ENCODE measurements at places on chromosomes 4 and X.

DNA sequence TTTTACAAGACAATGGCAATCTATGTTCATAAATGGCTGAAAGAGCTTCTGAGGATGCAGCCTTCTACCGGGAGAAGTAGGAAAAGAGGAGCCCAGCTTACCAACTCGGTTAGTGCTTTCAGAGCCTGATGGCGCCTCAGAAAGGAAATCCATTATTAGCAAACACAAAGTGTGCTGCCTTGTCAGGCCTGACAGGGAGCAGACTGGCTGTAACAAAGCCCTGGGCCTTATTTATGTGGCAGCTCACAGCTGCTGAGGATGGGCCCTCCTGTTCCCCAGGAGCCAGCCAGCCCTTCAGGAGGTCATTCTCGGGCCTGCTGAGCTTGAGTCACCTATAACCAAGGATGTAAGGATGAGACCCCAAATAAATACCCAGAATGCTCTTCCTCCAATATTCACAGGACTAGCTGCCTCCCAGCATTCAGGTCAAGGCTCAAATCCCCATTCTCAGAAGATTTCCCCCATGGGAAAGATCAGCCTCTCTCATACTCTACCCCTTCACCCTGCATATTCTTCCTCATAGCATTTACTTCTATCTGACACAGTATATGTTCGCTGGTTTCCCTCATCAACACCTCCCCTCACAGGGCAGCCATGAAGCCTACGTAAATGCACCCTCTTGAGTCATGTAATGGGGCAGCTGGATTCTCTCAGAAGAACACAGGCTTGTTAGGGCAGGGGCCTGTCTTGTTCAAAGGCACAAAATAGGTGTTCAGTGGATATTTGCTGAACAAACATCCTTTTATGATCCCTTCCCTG is 227.0 kb upstream of the RASGEF1B start:
- DNase-seq, result no peak

DNA sequence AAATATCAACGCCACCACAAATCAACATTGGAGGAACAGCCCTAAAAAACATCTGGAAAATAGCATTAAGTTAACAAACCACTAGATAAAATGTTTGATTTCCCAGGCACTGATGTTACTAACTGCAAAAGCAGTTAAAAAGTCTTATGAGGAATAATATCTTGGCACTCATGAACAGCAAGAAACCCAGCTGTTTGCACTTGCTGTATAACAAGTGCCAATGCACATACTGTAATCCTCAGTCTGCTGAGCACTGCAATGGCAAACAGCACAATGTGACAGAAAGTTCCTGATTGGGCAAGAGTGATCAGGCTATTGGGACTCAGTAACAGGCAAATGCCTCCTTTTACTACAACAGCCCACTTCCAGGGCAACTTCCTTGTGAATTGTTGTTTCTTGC is 20.8 kb upstream of the SEC24B start:
- no peak for DNase-seq

DNA sequence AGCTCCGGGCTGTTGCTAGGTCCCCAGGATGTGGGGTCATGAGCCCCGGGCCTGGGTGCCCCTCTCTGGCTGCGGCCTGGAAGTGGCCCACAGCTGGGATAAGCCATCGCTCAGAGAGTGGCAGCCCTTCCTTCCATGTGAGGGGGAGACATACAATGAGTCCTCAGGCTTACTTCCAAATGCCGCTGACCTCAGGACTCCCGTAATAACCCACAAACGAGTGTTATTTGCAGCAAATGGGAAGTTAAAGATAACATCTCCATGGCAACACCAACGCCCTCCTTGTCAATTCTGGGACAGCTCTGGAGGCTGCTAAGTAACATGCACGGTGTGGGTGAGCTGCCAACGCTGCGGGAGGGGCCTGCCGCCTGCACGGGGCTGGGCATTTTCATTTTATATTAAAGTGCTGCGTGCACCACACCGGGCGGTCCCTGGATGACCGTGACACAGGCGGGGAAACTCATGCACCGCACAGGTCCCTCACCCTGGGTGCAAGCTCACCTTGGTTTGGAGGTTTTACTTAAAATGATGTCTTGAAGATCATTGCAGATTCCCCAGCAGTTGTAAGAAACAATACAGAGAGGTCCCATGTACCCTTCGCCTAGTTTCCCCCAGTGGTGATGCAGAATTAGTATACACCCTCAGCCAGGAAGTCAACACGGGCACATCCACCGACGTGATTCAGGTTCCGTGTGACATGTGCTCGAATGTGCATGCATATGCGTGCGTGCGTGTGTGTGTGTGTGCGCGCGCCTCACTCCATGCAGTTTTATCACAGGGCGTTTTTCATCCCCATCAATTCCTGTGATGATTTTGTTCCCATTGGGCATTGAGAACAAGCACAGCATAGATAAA is 79.4 kb downstream of the ABLIM2 start:
- DNase-seq, result peak; percentile 82

DNA sequence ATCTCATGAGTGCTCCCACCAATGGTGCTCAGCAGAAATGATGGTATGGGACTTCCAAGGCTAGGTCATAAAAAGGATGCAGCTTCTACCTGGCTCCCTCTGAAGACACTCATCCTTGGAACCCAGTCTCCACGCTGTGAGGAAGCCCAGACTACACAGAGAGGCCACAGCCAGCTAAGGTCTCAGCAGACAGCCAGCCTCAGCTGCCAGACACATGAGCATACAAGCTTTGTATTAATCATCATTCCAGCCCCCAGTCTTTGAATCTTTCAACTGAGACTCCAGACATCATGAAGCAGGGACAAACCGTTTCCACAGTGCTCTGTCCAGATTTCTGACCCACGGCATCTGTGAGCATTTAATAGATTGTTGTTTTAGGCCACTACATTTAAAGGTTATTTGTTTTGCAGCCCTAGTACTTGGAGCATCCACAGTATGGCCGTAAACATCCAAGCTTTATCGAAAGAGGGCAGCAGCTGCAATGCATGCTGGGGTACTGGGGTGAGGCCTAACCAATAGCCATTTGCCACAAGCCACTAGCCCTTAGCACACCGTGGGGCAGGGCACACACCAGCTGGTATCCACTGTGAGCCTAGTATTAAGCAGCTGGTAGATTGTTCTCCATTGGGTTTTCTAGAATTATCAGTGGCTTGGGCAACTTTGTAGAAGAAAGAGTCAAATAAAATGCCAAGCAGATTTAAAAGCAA is 449.1 kb downstream of the BCOR start:
- no peak for DNase-seq

- no peak for DNase-seq
Observed at GRCh38 chrX:104335756-104336155, 81.0 kb upstream of the ESX1 start.

DNA sequence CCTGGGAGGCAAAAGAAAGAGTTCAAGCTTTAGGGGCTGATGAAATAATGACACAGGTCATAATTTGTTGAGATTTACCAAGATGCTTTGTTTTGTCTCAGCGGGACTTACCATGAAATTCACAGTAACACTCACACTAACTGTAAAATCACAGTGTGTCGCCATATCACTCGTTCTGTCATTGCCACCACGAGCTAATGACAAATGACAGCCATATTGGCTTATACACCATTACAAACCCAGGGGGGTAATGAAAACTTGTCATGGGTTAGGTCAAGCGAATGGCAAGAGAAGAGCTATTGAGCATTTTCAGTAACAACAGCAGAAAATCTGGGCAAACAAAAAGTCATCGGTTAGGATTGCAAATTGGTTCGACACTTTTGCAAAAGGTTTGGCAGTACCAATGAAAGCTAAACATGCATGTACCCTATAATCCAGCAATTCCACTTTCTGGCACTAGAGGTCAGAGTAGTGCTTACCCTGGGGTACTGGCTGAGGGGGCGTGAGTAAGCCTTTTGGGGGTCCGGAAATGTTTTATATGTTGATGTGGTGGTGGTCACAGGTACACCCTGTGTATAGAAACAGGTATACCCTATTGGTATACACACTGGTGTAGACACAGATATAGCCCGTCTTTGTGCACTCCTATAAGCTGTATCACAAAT is 83.9 kb upstream of the RAI2 start:
- no peak for DNase-seq

- DNase-seq, result no peak
Observed at GRCh38 chrX:17405225-17405969, 30.4 kb downstream of the NHS start.

DNA sequence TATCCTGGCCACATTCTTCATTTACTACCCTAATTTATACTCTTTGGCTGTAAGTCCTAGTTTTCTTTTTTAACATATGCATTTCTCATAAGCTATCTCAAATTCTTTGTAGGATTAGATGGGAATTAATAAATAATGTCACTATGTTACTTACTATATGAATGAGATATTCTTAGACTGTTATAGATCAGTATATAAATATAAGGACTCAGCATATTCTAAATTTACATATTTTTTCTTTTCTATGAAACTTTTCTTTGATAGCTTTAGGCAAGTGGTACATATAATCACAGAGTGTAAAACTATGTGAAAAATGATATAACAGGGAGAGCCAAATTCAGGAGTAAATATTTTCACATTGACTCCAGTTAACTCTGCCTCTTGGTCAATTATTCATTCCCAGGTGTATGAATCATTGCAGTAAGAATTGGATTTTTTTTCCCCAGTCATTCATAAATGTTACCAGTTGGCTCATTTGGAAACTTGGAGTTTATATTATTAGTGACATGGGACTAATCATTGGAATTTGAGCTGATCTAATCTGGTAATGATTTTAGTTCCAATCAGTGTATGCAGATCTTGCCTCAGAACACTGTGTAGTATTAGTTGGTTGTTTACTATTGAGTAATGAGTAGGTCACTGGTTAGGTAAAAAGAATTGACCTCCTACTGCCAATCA is 25.3 kb downstream of the FHIP1A start:
- no peak for DNase-seq

DNA sequence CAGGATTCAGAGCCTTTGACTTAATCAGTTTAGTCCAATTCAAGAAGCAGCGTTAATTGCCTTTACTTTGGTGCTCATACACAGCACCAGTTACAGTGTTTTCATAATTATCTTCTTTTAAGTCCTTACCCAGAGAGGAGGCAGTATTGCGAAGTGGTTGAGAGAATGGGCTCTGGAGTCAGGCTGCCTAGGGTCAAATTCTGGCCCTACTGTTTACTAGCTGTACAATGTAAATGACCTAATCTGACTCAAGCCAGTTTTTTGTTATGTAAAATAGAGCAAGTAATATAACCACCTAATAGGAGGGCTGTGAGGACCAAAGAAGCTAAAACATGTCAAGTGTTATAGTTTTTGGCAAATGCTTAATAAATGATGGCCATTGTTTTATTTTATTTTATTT is 27.6 kb downstream of the WDR44 start:
- peak; percentile 1 for DNase-seq

- no peak for DNase-seq
Observed at GRCh38 chr4:174503079-174503715, 19.1 kb downstream of the HPGD start.

DNA sequence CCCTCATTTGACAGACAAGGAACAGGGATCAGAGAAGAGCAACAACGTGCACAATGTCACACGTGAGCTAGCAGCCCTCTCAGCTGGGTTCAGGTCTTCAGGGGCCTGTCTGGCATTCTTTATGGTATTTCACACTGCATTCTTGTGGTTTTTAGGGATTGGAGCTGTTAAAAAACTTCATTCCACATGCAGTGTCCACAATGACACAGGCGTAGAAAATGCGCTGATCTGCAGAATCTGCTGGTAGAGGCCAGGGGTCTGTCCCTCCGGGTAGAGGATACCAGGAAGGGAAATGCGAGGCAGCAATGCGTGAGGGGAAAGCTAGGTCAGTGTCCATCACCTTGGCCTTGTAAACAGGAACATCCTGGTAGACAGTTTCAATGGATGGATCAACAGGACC is 36.6 kb downstream of the MAP7D3 start:
- no peak for DNase-seq

DNA sequence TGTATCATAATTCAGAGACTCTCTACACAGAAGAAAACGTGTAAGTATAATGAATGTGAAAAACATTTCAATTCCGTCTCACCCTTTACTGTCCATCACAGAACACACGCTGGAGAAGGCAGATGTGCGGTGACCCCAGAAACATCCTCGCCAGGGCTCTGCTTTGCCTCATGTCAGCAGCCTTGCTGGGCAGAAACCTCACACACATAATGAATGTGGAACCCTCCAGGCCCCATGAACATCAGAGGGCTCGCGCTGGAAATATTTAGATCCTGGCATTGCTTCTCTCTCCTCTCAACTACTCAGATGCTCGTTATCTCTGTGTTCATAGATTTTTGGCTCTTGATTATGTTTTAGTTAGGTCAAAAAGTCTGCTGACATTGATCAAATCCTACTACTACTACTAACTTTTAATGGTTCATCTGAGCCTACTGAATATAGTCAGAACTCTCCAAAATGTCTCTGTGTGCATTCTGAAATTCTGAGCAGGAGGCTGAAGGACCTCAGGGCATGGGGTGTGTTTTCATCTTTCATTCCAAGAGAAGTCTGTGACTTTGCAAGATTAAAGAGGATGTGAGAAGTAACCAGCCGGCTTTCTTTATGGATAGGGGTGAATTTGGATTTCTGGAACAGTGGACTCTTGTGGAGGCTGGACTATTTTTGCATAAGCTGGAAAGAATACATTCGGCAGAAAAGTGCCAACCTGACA is 27.0 kb downstream of the SMIM43 start:
- DNase-seq, result no peak

GRCh38 chr4:108047199-108047598 is 57.5 kb downstream of the HADH start:
- no peak for DNase-seq

DNA sequence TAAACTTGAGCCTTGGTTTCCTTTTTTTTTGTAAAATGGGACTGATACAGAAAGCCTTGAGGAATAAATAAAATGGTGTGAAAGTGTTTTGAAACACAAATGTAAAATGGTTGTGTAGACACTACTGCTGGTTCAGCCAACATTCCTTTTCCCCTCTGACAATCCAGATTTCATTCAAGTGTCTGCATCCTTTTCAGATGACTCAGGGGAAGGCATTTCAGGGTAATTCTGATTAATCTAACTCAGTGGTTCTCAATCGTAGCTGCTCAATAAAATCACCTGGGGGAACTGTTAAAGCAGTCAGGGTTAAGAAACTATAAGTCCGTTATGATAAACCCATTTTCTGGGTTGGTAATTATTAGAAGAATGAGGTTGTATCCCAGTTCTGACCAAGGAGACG is 4.6 kb downstream of the ARHGAP10 start:
- peak; percentile 84 for DNase-seq

GRCh38 chr4:72701987-72702819 is 133.2 kb upstream of the ADAMTS3 start:
- DNase-seq, result peak; percentile 75

DNA sequence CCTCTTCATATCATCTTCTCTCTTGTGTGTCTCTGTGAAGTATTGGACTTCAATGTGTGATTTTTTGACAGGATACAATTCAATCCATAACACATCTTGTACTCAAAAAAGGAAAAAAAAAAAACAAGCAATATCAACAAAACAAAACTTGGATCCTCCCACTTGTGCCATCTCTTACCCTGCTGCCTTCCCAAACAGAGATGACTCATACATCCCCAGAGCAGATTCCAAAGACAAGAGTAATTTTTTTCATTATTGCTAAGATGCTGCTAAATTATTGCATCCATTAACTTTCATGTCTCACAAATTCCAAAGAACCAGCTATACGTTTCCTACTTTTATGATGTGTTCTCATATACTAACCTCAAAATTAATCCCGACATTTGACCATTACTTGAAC is 479.2 kb downstream of the GBA3 start:
- DNase-seq, result no peak
